ENCODE measurements at places on chromosomes 7 and 10.

DNA sequence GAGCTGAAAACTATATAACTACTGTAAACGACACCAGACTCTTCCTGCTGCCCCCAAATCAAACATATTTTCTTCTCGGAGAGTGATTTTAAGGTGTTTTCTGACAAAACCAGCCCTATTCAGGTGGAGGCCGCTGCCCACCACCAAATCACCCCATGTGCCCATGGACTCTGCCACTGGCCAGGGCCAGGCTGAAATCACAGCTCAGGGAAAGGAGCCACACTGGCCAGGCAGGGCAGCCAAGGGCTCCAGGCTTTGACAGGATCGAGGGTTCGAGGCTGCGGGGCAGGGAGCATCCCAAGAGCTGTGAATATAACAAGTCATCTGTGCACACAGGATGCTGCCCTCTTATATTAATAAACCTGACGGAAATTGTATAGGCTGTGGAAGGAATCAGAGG lies 48.3 kb downstream of the OAT start:
- no peak for DNase-seq

- DNase-seq, result peak; percentile 48
These were observed 70.2 kb downstream of the HTR7 start for GRCh38 chr10:90787393-90788198.

- peak; percentile 47 for DNase-seq
These were observed 41.7 kb upstream of the CALD1 start for GRCh38 chr7:134737566-134738345.

DNA sequence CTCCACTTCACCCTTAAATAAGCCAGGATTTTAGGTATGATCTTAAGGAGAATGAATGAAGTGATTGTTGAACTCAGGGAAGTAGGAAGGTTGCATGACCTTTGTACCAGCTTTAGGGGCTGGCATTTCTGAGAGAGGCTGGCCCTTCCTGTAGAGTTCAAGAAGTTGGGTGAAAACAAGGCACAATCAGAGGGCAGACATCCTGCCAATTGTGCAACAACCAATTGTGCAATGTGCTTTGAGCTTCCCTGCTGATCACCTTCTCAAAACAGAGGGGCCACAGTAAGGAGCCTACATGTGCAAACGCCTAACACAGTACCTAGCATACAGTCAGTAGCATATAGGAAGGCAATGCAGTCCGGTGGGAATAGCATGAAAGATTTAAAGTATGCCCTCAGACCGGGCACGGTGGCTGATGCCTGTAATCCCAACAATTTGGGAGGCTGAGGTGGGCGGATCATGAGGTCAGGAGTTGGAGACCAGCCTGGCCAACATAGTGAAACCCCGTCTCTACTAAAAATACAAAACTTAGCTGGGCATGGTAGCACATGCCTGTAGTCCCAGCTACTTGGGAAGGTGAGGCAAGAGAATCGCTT lies 5.4 kb downstream of the CPVL start:
- DNase-seq, result no peak

DNA sequence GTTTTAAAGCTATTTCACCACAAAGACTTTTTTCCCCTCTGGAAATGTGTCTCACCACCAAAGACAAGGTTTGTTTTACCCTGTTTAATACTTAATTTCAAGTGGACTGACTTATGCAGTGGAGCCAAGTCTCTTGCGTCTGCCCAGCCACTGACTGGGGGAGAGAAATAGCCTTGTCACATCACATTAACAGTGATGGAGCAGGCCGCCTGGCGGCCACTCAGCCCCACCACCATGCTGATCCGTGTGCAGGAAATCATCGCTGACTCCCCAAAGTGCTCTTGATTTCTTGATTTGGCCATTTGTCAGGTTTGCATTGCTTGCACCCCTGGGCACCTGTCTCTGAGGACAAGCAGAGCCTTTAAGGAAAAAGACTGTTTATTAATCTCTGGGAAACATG lies 334.1 kb downstream of the GLRX3 start:
- no peak for DNase-seq

GRCh38 chr10:11838298-11838852 lies 15.2 kb downstream of the PROSER2 start:
- DNase-seq, result no peak

DNA sequence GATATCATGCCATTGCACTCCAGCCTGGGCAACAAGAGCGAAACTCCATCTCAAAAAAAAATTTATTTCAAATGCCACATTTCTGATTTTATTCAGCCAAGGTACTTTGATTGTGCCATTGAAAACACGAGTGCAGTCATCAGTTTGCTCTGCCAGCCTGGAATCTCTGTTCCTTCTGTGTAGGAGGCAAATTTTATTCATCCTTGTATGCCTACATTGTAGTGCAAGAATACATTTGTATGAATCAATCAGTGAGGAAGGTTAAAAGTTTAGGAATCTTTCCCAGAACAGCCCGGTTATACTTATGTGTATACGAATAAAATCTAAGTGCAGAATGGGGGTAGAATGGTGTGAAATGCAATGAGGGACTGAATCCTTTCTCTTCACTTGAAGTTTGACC lies 886 bp upstream of the TET1 start:
- no peak for DNase-seq

- DNase-seq, result no peak
These were observed 29.5 kb downstream of the BMPR1A start for GRCh38 chr10:86785968-86786367.

DNA sequence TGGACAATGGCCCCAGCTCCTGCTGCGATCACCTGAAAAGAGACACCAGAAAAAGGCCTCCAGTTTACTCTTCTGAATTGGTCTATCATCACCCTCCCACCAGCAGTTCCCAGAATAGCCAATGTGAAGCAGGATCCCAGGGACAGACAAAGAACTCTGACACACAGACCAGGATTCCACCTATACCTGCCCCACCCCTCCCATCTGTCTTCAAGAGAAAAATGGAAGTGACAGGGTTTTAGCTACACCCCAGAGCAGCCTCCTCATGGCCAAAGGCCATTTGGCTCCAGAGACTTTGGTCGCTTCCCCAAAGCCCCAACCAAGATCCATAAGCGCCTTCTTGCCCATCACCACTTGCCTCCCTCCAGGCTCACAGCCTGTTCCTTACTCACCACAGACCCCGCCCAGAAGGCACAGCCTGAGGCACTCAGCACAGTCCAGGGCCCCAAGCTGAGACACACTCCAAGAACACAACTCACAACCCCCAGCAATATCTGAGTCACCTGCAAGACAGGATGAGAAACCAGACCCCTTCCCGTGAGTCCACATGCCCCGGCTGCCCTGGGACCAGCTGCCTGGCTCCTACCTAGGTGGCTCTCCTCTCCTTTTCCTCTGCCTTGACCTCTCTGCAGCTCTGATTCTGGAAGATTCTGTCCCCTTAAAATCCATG lies 6.5 kb downstream of the TMEM176B start:
- DNase-seq, result no peak
